ENCODE measurements at places on chromosomes 11 and 22.
A peak's percentile ranks its signal among the peaks of the same experiment; 100 is the strongest.

- no peak for DNase-seq
These were observed 2.9 kb upstream of the NNMT start for GRCh38 chr11:114293201-114293711.

DNA sequence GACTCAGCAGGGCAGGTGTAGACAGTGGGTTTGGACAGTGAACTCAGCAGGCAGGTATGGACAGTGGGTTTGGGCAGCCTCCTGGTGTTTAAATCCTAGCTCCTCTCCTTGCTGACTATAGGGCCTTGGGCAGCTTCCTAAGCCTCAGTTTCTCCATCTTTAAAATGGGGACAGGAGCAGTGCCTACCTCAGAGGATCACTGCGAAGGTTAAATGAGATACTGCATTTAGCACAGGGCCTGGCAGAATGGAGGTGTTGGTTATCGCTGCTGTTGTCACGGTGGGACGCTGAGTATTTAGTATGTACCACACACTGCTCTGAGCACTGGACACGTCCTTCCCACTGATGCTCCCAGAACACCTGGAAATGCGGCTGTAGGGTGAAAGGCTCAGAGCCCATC, 14.4 kb upstream of the SCGB1A1 start:
- DNase-seq, result no peak

DNA sequence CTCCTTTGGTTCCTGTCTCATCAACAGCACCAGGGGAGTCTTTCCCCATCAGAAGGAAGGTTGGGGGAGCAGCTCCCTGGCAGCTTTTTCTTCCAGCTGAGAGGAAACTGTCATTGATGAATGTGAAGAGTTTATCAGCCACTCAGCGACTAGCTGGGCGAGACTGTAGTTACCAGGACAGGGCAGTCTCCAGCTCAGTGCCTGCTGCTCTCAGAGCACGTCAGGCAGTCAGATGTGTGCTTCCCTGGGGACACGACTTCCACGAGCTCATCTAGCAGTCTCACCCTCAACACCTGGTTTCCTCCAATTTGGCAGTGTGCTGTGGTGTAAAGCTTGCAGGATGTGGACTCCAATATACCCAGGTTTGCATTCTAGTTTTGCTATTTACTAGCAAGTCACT, 12.5 kb upstream of the C1QTNF4 start:
- no peak for DNase-seq

- no peak for DNase-seq
These were observed 90.2 kb upstream of the CARD18 start for GRCh38 chr11:105229761-105230160.

GRCh38 chr11:60871378-60872061, 4.2 kb downstream of the ZP1 start:
- DNase-seq, result peak; percentile 16

GRCh38 chr11:77874206-77874605, 53.3 kb downstream of the AAMDC start:
- DNase-seq, result no peak

DNA sequence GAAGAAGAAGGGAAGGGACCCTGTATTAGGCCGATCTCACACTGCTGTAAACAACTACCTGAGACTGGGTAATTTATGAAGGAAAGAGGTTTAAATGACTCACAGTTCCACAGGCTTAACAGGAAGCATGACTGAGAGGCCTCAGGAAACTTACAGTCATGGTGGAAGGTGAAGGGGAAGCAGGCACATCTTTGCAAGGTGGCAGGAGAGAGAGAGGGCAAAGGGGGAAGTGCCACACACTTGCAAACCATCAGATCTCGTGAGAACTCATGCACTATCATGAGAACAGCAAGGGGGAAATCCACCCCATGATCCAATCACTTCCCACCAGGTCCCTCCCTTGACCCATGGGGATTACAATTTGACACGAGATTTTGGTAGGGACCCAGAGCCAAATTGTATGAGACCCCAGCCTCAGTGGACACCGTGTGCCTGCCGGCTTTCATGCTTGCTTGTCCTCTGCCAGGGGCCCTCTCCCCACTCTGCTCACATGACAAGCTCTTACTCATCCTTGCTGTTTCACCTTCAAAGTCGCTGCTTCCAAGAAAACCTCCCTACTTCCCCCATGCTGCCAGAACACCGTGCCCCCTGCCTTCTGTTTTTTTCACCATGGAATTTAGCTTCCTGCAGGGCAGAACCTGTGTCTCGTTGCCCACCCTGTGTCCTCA, 23.3 kb upstream of the PPFIA1 start:
- no peak for DNase-seq

DNA sequence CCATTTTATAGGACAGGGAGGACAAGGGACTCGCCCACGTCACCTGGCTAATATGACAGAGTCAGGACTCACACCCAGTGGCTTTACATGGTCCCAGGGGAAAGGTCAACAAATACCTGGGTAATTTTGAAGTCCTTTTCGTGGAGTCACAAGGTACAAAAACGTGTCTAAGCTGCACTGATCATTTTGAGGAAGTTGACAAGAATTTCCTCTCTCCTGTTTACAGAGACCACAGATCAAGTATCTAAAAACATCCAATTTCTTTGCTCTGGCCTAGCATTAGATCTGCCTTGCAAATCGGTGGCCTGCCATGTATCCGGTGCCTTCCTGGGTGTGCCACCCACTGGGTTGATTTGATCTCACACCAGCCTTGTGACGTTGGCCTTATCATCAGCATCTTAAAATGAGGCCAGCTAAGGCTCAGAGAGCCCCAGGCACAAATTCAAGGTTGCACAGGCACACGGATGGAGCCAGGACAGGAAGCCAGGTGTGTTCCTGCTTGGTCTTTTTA, 17.6 kb downstream of the GDPD5 start:
- no peak for DNase-seq

- no peak for DNase-seq
These were observed 2.7 kb downstream of the ACO2 start for GRCh38 chr22:41471568-41471967.

DNA sequence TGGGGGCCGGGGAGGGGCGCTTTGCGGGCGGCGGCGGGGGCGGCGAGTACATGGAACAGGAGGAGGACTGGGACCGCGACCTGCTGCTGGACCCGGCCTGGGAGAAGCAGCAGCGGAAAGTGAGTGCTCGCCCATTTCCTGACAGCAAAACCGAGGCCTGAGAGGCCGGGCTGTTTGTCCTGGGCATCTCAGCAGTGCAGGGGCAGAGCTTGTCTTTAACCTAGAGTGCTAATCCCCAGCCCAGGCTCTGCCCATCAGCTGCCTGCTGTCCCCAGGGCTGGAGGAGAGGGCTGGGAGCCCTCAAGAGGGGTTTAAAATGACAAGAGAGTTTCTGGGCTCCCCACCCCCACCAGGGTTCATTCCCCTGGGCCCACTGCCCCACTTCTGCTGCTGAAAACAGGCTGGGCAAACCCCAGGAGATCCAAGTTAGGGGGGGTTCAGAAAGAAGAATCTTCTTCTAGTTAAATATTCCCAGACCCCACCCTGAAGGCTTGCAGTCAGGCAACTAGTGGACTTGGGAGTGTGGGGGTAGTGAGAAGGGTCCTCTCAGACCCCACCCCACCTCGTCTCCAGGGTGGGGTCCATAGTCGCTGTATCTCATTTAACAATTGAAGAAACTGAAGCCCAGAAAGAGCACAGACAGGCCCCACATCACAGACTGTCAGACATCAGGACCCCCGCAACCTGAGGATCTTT, 411 bp downstream of the ACTN3 start:
- DNase-seq, result no peak

- DNase-seq, result no peak
These were observed 11.5 kb downstream of the RIC8A start for GRCh38 chr11:218815-219593.

DNA sequence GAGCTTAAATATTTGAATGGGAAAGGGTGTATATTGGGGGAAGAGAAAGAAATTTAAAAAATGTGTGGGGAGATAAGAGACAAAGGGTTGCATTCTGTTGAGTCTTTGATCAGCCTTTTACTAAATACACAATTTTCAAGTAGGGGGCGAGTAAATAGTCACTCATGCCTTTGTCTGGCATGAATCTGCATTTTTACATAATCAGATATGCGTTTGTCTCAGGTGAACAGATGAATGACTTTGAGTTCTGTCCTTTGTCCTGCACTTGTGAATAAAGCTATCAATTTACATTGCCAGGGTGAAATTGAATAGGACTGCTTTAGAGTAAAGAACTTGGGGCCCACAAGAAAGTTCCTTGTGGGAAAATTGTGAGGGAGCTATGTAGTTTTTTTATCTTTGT, 523.6 kb upstream of the LUZP2 start:
- DNase-seq, result no peak

GRCh38 chr11:13357232-13357631, 79.6 kb downstream of the BMAL1 start:
- DNase-seq, result no peak

GRCh38 chr11:60056349-60056969, at the start of gene MS4A3:
Gene MS4A3, plus strand, starts transcription at chr11:60056665. Its CDS starts 4,496 bp downstream, at chr11:60061161.
- no peak for DNase-seq

- no peak for DNase-seq
These were observed 26.6 kb downstream of the RAB30 start for GRCh38 chr11:83044958-83045712.

- DNase-seq, result no peak
These were observed 27.1 kb downstream of the CTNND1 start for GRCh38 chr11:57788703-57789088.

DNA sequence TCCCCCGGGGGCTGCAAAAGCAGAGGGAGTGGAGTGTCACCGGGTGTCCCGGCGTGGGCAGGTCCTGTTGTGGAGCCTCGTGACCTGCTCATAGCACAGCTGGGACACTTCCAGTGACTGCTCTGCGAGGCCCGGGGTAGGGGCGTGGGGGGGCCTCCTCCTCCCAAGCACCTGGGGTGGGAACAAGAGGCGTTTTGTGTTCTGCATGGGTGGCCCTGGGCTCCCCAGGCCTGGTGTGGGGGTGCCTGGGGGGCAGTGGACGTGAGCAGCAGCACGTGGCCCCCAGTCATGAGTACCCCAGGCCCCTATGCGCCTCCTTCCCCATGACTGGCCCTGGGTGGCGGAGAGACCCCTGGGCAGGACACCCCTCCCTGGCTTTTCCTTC, 104.7 kb downstream of the KCNQ1 start:
- DNase-seq, result no peak

DNA sequence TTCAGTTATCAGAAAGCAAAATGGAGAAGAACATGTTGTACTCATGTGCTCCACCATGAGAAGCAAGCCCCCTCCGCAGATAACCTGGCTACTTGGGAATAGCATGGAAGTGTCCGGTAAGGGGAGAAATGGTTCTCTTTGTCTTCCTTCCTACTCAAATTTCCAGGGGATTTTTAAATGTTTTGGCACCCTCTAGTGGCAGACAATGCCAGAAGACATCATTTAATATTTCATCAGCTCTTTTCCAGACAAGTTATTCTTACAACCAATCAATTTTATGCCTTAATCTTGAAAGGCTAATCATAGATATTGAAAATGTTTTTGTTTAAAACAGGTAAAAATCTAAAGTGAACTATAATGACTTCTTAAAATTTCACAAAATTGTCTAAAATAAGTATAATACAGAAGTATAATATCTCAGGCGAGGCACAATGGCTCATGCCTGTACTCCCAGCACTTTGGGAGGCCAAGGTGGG, 15.7 kb downstream of the CRTAM start:
- DNase-seq, result peak; percentile 69

DNA sequence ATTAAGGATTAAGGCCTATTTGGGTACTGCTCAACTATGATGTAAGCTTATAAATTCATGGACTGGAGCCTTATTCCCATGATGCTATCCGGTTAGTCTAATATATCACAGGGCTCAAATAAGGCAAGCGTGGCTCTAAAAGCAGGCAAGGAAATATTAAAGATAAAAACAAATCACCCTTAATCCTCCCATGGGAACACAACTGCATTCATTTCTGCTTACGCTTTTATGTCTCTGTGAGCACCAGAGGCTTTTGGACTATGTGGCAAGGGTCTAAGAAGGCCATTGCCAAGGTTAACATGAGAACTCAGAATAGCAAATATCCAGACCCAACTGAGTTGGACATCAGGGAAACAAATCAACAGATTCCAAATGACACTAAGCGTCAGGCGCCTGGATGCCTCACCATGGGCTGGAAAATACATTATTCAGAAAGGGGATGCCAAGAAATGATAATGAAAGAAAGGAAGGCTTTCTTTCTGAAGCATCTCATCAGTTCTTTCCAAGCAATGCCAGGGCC, 138.1 kb downstream of the SLC1A2 start:
- DNase-seq, result no peak

DNA sequence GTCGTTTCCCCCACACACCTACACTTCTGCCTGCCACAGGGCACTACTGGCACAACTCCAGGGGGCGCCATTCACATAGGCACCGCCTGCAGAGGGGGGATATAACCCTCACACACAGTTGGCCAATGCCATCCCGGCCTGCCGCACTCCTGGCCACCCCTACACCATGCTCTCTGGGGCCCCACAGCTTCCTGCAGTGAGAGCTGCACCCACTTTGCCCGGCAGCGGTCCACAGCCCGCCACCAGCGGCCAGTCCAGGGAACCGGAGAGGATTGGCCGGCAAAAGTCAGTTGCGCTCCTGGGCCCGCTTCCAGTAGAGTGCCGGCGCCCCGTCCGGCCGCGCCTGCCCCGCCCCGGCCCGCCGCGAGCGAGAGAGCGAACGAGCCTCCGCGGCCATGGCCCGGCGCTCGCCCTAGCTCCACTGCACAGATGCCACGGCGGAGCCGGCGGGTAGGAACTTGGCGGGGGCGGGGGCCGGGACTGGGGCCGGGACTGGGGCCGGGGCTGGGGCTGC, 25.6 kb upstream of the SUSD2 start:
- peak; percentile 33 for DNase-seq

- DNase-seq, result no peak
These were observed 690.2 kb downstream of the NTM start for GRCh38 chr11:132060567-132060966.

DNA sequence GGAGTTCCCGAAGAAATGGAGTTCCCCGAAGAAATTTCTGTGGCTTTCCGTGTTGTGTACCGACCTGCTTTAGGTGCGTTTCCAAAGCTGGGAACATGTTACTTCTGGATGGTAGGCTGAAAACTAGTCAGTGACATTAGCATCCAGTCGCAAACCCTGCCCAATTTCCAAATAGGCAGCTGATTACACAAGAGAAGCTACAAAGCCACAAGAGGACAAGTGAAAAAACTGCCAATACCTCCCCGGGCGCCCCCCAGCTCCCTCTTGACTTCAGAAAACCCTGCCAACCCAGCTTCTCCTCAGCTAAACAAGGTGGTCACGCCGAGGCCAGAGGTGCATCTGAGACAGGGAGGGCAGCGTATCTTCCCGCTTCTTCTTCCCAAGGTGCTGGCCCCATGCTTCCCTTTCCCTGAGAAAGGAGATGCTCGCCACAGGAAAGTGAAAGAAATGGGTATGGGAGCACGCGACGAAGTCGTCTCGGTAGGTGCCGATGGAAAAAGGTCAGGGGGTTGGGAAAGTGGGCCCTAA, 551 bp downstream of the AGBL2 start:
- DNase-seq, result peak; percentile 25

DNA sequence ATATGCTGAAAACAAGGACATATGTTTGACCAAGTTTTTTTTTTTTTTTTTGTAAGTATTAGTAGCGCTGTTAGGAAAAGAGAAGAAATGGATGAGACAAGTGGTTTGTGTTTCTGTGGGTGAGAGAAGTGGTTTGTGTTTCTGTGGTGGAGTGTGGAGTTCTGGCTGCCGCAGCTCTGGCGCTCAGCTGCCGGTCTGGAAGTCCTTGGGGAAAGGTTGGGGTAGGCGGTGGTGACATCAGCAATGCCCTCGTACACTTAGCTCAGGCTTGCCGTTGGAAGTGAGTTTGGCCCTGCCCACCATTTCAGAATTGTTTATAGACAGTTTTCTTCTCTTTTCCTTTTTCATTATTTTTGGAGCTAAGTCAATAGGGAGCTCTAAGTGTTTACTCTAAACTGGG, 116.6 kb downstream of the TBC1D22A start:
- no peak for DNase-seq
